ENCODE measurements at places on chromosomes 13 and 19.

DNA sequence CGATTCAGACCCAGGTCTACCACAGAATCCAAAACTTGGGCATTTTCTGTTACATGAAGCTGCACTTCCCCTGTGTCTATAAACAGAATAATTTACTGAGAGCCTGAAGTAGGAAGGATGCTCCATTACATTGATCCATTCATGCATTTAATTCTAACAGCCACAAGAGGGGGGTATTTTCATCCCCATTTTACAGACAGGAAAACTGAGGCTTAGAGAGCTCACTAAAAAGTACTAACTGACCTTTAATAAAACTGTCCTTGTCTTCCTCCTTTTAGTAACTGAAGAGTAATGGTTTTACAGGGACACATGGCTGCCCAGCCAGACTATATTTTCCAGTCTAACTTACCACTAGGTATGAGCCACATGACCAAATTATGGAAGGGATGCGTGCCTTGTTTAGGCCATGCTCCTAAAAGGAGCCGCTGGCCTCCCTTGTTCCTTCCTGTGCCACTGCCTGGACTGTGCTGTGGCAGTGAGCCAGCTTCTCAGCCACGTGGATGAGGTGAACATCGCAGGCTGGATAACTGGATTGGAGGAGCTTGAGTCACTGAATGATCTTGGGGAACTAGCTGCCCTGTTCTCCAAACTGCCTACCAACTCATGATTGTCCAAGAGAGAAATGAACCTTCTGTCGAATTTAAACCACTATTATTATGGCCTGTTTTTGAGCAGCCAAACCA is 108.3 kb downstream of the DOCK9 start:
- DNase-seq = no peak

GRCh38 chr13:79258489-79258888 is 147.6 kb downstream of the RBM26 start:
- DNase-seq = no peak

DNA sequence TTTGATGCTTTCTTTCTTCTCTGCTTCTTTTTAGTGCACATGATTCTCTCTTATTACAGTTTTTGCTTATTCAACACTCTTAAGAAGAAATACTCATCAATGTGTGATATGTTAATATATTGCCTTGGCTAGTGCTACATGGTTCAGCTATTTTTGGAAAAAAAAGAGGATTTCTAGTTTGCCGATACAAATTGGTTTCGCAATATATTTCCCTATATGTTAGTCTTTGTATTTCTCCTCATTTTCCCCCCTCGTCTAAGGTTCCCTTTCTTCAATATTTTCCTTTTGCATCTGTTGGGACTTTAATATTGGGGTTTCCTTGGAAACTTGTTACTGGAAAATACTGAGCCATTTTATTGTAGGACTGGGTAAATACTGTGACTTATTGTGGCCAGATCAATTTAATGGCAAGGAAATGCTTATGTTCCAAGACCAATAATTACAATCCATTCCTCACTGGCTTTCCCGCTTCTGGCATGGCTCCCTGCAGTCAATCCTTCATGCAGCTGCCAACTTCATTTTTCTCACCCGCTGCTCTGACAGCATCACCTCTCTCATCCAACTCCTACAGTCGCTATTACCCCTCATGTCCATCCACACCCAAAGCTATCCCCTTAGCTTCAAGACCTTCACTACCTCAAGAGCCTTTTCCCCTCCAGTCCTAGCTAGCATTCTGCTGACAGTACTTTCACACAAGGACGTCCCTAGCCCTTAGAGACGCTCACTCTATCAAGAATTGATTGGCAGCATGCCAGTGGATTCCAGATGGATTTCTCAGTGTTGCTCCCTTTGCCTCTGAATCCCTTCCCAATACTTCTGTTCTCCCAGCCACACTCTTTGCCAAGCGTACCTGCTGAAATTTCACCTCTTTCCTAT is 280.1 kb upstream of the TMTC4 start:
- DNase-seq = no peak

GRCh38 chr13:95644601-95645052 is at the start of gene DZIP1:
Gene DZIP1, minus strand, starts transcription at chr13:95644706. Its CDS starts 2,677 bp downstream, at chr13:95642029.
- DNase-seq = peak; percentile 97

DNA sequence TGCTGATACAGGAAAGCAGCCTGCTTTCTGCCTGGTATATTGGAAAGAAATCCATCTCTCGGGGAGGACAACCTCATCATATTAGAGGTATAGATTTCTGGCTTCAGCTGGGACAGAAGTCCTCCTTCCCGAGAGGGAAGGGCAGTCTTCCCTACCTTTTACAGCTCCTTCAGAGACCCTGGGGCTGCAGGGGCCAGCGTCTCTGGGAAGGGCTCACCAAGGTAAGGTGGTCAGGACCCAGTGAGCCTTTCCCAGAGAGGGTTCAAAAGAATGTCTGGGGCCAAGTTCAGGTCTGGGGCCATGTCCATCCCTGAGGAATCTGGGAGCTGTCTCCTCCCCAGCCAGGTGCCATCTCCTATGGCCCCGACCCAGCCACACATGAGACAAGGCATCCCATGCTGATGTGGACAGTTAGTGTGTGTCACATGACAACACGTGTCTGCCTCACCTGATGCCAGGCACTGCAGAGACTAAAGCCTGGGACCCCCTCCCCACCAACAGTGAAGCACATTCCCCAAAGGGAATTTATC is 136.4 kb downstream of the URI1 start:
- no peak for DNase-seq

GRCh38 chr13:20249913-20250312 is 17.8 kb upstream of the GJB6 start:
- no peak for DNase-seq

- peak; percentile 90 for DNase-seq
Observed at GRCh38 chr13:111211789-111212516, 96.8 kb downstream of the ARHGEF7 start.

DNA sequence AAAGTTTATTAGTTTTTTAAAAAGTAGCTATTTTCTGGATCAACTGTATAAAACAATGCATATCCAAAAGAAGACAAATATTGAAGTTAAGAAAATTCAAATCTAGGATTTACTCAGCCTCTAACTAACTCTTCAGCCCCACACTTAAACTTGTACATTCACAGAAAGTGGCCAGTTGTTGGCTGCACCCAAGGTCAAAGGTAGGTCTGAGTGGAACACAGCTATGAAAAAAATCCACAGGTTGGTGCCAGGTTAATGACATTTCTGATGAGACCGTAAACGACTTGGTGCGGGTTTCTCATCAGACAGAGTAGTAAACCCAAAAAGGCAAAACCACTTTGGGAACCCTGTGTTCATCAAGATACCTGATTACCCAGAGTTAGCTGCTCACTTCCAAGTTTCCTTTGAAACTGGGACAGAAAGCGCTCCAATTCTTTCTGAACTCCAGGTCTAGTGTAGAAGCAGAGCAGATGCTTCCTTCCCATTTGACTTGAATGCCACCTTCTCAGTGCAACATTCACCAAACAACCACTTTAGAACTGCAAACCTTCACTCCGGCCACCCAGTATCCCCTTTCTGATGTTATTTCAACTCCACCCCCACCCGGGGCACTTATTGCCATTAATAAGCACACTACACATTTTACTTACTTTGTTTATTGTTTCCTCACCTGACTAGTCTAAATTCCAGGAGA is 208.3 kb upstream of the STARD13 start:
- no peak for DNase-seq

- DNase-seq = no peak
Observed at GRCh38 chr19:2077398-2077797, 18.7 kb downstream of the MOB3A start.

- DNase-seq = peak; percentile 88
Observed at GRCh38 chr19:42206871-42207755, 10.4 kb downstream of the DEDD2 start.

- no peak for DNase-seq
Observed at GRCh38 chr19:49950956-49951526, 9.9 kb downstream of the SIGLEC11 start.

DNA sequence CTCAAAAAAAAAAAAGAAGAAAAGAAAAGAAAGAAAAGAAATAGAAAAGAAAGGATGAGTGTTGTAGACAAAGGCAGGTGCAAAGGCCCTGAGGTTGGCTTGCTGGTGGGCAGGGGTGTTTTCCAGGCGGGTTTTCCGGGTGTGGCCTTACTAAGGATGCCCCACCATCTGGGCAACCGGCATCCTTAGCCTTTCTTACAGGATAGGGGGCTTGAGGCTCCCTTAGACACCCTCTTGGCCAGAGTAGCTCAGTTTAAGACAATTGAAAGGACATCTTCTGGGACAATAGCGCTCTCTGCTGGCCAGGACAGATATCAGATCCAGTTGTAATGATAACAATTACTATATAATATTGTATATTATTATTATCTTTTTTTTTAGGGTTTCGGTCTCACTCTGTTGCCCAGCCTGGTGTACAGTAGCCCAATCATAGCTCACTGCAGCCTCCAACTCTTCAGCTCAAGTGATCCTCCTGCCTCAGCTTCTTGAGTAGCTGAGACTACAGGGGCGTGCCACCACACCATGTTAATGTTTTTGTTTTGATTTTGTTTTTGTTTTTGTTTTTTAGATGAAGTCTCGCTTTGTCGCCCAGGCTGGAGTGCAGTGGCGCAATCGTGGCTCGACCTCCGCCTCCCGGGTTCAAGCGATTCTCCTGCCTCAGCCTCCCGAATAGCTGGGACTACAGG is 1.4 kb upstream of the QTRT1 start:
- no peak for DNase-seq

DNA sequence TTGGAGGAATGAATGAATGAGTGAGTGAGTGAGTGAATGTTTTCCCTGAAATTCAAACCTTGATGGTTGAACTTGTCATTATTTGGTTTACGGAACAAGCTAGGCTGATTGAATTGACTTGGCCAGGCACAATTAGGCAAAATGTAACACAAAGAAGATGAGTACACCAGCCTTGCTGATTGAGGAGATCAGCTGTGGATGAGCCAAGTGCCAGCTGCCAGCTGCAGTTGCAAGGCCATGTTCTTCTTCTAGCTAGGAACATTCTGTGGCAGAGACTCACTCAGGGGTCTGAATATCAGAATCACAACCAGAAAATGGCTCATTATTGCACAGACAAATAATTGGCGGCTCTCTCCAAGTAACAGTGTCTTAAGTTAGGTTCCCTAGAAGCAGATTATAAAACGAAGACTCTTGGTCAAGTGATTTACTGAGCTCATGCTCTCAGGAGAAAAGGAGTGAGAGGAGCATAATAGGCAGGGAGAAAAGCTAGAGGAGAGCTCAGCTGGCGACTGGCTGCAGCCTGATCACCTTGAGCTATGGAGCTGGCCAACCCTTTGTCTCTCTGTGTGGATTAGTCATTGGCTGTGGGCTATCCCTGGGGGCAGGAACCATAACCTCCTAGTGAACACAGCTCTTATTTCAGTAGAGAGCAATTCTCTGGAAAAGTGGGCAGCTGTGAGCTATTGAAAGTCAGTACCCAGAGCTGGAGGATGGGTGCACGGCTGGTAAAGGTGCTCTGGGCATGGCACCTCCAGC is 225.3 kb upstream of the SERP2 start:
- DNase-seq = peak; percentile 81

- DNase-seq = peak; percentile 95
Observed at GRCh38 chr19:50658441-50659317, 9.4 kb downstream of the C19orf81 start.

DNA sequence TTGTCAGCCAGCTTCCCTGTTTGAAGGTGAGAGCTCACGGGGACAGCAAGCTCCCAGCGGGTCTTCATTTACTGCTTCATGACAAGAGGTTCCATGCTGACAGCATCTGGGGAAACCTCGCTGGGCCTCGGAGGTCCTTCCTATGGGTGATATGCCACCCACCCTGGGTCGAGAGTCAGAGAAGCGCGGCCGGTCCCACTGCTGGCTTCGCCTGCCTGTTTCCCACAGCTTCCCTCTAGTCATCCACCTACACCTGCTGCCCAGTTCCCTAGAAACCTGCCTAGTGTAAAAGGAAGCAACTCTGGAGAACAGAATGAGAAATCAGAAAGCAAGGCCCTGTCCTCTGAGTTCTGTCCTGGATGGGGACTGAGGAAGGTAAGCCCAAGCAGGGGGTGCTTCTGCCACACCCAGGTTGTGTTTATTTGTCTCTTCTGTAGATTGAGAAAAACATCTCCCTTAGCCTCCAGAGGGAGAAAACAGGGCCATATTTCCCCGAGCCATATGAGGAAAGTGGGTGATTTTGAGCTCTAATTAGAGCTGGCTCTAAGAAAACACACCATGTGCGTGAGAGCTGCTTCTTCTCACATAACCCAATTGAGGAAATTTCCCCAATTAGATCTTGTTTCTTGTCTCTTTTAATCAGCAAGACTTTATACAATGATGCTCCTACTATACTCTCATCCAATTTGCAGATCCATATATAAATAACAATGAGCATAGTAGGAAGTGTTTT is 504.3 kb downstream of the IRS2 start:
- DNase-seq = no peak

GRCh38 chr13:77009011-77009410 is 17.1 kb downstream of the CLN5 start:
- DNase-seq = no peak

- no peak for DNase-seq
Observed at GRCh38 chr19:12767150-12767549, 8.2 kb downstream of the HOOK2 start.

DNA sequence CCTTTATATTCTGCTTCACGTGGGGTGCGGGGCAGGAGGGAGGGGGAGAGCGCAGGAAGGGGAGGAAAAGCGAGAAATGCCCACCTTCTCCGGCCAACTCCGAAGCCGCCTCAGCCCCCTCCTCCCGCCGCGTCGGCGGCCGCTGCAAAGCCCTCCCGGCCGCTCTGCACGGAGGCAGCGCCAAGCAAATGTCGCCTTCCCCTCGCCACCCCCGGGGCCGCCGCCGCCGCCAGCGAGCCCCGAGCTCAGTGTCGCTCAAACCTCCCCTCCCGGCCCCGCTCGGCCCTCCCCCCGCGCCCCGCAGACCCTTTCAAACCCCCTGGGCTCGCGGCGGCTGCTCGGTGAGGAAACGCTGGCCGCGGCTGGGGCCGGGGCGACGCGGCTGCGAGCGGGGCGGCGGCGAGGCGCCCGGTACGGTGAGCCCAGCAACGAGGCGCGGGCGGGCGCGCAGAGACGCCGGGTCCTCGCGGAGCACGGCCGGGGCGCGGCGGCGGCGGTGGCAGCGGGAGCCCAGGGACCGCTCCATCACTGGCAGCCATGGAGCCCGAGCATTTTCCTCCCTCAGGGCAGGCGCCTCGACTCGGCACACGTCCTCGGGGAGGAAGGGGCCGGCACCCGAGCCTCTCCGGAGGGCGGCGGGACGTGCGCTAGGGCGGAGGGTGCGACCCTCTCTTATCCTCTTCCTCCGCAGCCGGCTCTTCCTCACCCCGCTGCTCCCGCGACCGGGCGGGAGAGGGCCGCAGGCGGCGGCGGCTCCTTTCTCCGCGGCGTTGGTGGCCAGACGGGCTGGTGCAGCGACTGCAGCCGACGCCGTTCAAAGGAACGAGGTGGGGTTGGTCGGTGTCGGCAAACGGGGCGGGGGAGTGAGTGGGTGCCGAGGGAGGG is 463 bp upstream of the TSC22D1 start:
- DNase-seq = peak; percentile 65

- peak; percentile 48 for DNase-seq
Observed at GRCh38 chr19:1924320-1924961, 16.5 kb upstream of the CSNK1G2 start.

Measured in islet precursor cell (in vitro differentiated cells).